ENCODE measurements at places on chromosomes 16 and 17.

DNA sequence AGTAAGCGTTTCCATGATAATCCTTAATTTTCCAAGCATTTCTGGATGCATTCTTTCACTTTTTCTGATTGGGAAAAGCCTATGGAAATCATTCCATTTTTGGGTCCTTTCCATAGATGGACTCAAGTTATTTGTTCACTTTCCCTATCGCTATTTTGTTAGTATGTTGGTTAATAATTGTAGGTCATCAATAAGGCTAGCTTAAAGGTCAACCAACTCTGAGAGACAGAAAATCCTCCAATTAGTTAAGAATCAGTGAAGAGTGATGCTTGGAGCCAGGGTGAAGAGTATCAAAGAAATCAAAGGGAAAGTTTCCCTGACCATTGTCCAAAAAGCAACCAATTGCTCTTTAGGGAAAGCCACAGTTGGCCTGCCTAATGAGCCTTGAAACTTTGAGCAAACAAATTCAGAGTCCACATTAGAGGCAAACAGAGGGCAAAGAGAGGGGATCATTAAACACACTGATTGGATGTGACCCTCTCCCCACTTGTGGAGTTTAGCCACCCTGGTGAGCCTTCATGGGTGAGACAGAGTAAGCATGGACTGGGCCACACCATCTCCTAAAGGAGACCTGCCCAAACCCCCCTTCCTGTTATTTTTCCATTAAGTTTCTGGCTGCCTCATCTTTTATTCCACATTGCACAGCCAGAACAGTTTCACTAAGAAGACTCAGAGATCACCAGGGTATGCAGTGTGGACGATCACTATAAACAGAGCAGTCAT is 133.4 kb upstream of the DYNLRB2 start:
- DNase-seq, result no peak
- no peak overlapping the region for H3K27ac ChIP-seq
- H3K36me3 ChIP-seq, result no peaks in the 10 kb centered on the region
- no peak overlapping the region for H3K4me3 ChIP-seq
- no peaks in the 10 kb centered on the region for H3K4me1 ChIP-seq

DNA sequence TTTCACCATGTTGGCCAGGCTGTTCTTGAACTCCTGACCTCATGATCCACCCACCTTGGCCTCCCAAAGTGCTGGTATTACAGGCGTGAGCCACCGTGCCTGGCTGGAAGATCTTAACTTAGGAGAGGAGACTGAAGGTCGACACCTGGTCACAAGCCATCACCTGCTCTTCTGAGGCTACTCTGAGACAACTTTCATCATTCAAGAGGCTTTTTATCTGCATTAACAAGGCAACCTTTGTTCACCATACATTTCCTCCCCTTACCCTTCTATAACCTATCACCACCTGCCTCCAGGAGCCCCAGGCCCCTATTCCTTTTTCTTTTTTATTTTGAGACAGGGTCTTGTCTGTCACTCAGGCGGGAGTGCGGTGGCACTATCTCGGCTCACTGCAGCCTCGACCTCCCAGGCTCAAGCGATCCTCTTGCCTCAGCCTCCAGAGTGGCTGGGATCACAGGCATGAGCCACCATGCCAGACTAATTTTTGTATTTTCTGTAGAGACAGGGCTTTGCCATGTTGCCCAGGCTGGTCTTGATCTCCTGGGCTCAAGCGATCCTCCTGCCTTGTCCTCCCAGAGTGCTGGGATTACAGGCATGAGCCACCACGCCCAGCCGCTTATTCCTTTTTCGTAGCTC is 6.2 kb downstream of the LITAF start:
- no peaks in the 10 kb centered on the region for H3K27me3 ChIP-seq
- DNase-seq, result no peak
- H3K4me1 ChIP-seq, result peaks cover 77% of the 10 kb centered on the region
- H3K4me3 ChIP-seq, result peak overlapping the region; percentile 32

DNA sequence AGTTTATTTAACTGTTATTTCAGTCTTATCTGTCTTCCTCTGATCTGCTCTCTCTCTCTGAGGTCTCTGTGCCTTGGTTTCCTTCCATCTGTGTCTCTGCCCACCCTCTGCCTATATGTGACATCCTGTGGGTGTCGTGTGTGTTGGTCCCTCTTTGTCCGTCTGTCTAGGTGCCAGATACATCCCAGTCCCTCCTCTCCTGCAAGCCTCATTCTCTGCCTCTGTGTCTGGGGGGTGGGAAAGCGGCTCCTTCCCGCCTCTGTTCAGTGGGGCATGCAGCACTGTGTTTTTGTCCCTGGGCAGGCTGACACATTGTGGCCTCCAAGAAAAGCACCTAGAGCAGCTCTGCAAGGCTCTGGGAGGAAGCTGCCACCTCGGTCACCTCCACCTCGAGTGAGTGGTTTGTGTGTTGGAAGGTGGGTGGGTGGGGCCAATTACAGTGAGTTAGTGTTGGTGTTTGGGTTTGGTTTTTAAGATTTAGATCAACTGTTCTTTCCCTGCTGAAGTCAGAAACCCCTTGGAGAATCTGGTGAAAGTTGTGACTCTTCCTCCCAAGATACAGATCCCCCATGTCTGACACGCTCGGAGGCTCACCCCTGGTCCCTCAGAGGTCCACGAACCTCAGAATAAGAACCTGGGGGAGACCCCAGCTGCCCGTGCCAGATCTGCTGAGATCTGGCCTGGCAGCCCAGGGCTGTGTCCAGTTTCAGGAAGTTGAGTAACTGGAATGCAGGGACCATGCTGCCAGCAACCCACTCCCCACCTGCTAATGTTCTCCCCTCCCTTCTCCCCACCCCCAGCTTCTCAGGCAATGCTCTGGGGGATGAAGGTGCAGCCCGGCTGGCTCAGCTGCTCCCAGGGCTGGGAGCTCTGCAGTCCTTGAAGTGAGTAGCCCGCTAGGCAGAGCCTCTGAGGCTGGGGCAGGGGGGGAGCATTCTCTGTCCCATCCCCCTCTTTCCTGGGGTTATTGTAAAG is 50.9 kb upstream of the CPNE2 start:
- no peaks in the 10 kb centered on the region for H3K27me3 ChIP-seq
- H3K27ac ChIP-seq, result peak overlapping the region; percentile 98
- peak overlapping the region; percentile 42 for H3K4me3 ChIP-seq
- H3K36me3 ChIP-seq, result peaks cover 61% of the 10 kb centered on the region
- peaks cover 78% of the 10 kb centered on the region for H3K4me1 ChIP-seq

DNA sequence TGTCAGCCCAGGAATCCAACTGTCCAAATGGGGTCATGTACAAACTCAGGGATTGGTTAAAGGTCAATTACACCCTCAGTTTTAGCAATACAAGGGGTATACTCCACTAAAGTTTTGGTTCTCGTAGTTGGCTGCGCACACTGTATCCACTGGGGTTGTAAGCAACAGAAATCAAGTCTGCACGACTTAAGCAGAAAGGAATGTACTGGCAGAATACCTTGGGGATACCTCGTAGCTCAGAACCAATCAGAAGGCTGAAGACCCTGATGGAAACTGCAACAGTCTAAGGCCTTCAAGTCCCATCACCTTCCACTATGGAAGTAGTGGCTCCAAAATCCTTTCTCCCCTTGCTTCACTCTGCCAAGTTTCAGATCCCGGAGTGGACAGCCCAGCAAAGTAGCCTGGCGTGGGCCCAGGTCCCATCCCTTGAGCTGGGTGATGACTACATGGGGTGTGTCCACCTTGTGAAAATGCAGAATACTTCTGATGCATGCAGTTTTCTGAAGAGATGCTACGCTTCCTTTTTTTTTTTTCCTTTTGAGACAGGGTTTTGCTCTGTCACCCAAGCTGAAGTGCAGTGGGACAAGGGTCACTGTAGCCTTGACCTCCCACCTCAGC is 21.1 kb upstream of the RPH3AL start:
- H3K36me3 ChIP-seq, result no peaks in the 10 kb centered on the region
- no peaks in the 10 kb centered on the region for H3K27me3 ChIP-seq
- no peak overlapping the region for H3K27ac ChIP-seq
- no peak for DNase-seq

- peaks cover 30% of the 10 kb centered on the region for H3K36me3 ChIP-seq
- H3K4me3 ChIP-seq, result no peak overlapping the region
- H3K27ac ChIP-seq, result no peak overlapping the region
Measured at GRCh38 chr16:47667956-47668355, 206.8 kb downstream of the PHKB start.

GRCh38 chr16:66254751-66255150 is 111.7 kb upstream of the CDH5 start:
- no peak overlapping the region for H3K4me3 ChIP-seq
- DNase-seq, result no peak
- no peaks in the 10 kb centered on the region for H3K4me1 ChIP-seq
- no peak overlapping the region for H3K27ac ChIP-seq

- H3K27ac ChIP-seq, result no peak overlapping the region
- no peaks in the 10 kb centered on the region for H3K27me3 ChIP-seq
- H3K4me1 ChIP-seq, result peaks cover 6% of the 10 kb centered on the region
- peaks cover 9% of the 10 kb centered on the region for H3K36me3 ChIP-seq
- no peak for DNase-seq
- no peak overlapping the region for H3K4me3 ChIP-seq
Measured at GRCh38 chr17:795721-796120, 13.6 kb downstream of the MRM3 start.

GRCh38 chr17:65202844-65203571 is 65.8 kb downstream of the RGS9 start:
- H3K4me1 ChIP-seq, result peaks cover 7% of the 10 kb centered on the region
- H3K27ac ChIP-seq, result no peak overlapping the region
- H3K36me3 ChIP-seq, result no peaks in the 10 kb centered on the region
- H3K27me3 ChIP-seq, result no peaks in the 10 kb centered on the region

- no peak overlapping the region for H3K27ac ChIP-seq
- no peaks in the 10 kb centered on the region for H3K27me3 ChIP-seq
- DNase-seq, result no peak
- no peak overlapping the region for H3K4me3 ChIP-seq
- H3K4me1 ChIP-seq, result no peaks in the 10 kb centered on the region
- no peaks in the 10 kb centered on the region for H3K36me3 ChIP-seq
Measured at GRCh38 chr16:515175-515938, 12.2 kb upstream of the CAPN15 start.

- H3K4me3 ChIP-seq, result no peak overlapping the region
- no peak for DNase-seq
- H3K27me3 ChIP-seq, result no peaks in the 10 kb centered on the region
- H3K36me3 ChIP-seq, result no peaks in the 10 kb centered on the region
Measured at GRCh38 chr16:88326611-88327485, 55.9 kb upstream of the ZNF469 start.

GRCh38 chr17:43940630-43941029 is 1.6 kb downstream of the PPY start:
- peaks cover 2% of the 10 kb centered on the region for H3K27me3 ChIP-seq
- DNase-seq, result peak; percentile 46

DNA sequence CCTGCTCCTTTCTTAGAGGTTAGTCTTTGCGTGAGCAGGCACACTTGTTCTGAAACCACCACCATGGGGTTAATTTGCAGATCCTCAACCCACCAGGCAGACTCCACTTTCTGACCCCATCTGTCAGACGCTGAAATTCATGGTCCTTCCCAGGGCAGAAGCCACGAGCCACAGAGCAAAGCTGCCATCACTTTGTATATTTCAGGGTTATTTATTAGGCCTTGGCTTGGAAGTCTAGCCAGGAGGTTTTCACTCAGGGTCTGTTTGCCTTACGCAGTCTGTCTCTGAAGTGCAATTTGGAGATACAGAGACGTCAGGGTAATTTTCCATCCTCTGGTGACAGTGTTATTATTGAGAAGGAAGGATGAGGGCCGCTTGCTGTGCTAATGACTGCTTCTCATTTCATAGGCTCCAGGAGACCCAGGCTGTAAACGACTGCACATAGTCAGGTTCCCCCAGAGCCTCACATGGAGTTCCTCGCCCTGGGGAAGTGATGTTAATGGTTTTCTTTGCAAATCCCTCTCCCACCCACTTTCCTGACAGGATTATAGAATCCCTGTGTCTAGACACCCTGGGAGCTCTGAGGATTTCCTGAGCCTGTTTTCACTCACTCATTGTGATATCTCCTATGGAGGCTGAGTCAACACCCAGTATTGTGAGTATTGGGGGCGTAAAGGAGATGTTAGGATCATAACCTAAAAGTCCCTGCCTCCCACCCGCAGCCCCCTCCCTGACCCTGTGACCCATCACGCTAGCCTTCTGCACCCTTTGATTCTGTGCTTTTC is 269.0 kb downstream of the ABCC12 start:
- no peak overlapping the region for H3K27ac ChIP-seq
- no peak overlapping the region for H3K4me3 ChIP-seq
- no peak for DNase-seq

- peaks cover 24% of the 10 kb centered on the region for H3K36me3 ChIP-seq
- DNase-seq, result no peak
- H3K27ac ChIP-seq, result peak overlapping the region; percentile 51
- no peaks in the 10 kb centered on the region for H3K27me3 ChIP-seq
- no peak overlapping the region for H3K4me3 ChIP-seq
Measured at GRCh38 chr17:78707016-78707415, 75.1 kb downstream of the CYTH1 start.

DNA sequence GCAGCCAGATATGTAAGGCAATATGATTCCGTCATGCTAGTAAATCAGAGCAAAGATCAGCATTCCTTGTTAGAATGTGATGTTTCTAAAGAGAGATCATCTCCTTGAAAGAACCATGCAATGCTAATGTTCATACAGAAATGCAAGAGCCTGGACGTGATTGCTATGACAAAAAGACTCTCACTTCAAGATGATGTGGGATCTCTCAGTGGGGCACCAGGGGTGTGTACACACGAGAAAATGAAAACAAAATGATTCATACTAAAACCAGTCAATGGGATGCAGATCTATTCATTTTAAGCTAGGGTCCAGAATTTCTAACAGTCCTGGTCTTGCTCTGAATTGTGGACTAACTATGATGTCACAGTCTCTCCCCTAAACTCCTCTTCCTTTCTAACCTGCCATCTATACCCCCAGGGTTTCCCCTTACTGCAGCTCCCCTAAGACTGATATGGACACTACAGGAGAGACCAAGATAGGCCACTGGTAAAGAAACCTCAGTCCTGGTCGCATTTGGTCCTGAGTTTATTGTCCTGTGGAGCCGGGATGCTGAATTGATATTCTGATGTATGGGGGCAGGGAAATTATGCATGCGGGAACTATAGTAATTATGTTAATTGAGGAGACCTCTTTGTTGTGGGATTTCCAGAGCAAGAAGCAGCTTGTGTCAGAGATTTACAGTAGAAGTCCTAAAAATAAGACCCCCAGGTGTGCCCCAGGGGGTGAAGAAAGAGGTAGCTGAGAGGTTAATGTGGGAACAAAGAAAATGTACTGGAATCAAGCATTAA is 179.0 kb downstream of the PMP22 start:
- H3K27ac ChIP-seq, result no peak overlapping the region
- H3K4me1 ChIP-seq, result no peaks in the 10 kb centered on the region
- DNase-seq, result no peak
- H3K36me3 ChIP-seq, result no peaks in the 10 kb centered on the region
- H3K27me3 ChIP-seq, result peaks cover 13% of the 10 kb centered on the region
- H3K4me3 ChIP-seq, result no peak overlapping the region

DNA sequence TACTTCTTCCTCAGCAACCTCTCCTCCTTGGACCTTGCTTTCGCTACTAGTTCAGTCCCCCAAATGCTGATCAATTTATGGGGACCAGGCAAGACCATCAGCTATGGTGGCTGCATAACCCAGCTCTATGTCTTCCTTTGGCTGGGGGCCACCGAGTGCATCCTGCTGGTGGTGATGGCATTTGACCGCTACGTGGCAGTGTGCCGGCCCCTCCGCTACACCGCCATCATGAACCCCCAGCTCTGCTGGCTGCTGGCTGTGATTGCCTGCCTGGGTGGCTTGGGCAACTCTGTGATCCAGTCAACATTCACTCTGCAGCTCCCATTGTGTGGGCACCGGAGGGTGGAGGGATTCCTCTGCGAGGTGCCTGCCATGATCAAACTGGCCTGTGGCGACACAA is 429 bp downstream of the OR2C1 start:
- no peaks in the 10 kb centered on the region for H3K4me1 ChIP-seq
- H3K27me3 ChIP-seq, result no peaks in the 10 kb centered on the region
- no peaks in the 10 kb centered on the region for H3K36me3 ChIP-seq
- no peak overlapping the region for H3K4me3 ChIP-seq
- no peak overlapping the region for H3K27ac ChIP-seq
